Activated gamma-delta T cell (primary cell): ENCODE measurements at places on chromosomes 7 and 10.

DNA sequence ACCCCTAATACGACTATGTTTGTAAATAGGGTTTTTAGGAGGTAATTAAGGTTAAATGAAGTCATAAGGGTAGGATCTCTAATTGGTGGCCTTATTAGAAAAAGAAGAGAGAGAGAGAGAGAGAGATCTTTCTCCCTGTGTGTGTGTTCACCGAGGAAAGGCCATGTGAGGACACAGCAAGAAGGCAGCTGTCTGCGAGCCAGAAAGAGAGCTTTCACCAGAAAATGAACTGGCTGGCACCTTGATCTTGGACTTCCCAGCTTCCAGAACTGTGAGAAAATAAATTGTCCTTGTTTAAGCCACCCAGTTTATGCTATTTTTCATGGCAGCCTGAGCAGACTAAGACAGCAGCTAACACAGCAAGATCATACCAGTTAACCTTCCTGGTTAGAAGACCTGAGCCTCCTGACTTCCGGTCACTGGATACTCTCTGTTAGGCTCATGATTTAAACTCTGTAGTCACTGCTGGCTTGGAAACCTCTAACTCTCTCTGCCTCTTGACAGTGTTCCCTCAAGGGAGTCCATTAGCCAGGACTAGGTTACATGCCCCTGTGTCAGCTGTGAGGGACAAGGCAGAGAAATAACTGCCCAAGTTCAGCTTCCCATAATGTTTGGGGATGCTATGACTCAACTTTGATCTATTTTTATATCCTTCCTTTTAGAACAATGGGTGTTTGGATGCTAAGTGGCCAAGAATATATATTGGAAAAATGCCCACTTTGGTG is 102.3 kb downstream of the DYNC1I1 start:
- DNase-seq: no peak

GRCh38 chr7:151427705-151428377 is 12.1 kb downstream of the CRYGN start:
- DNase-seq: no peak

DNA sequence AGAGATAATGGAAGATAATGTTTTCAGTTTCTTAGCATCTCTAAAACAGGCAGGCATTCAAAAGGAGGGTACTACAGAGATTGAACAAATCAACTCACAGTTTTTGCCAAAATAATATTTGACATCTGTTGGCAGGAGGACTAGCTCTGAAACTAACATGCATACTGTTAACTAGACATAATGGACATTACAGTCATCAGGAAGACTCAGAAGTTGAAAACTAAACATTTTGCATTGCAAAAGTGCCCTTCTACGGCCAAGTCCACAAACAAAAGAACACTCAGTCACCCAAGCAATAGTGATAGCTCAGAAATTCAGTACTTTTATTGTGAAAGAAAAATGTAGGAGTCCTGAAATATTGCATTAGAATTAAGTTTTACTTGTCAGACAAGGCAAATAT is 399.0 kb downstream of the HGF start:
- no peak for DNase-seq

DNA sequence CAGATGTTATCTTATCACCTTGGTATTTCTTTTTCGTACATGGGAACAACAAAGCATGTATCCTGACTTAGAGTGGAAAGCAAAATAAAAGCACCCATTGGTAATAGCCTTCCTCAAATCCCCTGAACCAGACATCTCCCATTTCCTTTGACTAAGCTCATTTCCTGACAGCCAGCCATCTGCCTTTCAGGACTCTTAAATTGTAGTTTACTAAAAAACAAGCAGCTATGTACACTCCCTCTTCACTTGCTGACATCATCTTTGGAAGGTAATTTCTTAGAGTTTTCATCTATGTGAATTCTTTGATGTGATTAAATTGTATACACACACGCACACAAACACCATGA is 40.7 kb downstream of the ARL4A start:
- no peak for DNase-seq

DNA sequence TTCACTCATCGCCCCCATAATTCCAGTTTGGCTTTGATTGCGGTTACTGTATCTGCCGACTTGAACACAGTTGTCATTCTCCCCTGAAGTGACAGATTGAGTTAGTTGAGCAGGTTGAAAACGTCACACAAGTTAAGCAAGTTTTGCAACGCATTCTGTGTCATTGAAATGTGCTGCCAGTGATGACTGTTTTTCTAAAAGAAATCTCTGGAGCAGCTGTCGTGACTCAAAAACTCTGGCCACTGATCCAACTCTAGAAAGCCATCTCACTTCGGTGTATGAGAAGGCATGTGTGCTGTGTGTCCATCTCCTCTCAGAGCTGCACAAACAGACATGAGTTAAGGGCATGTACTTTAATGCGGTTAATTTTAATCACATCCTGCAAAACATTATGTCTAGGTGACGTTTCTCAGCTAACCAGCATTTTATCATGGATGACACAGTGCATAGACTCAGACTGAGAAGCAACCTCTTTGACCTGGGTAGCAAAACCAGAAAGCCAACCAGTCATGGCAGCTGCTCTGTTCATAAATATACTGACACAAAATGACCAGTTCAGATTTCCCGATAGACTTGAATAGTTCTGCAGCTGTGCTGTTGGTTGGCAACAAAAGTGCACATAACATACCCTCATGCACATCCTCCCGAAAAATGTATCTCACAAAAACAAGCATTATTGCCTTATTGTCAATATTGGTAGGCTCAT is 69.3 kb downstream of the CSTF2T start:
- DNase-seq: no peak

GRCh38 chr7:101680406-101681145 is 51.5 kb upstream of the MYL10 start:
- no peak for DNase-seq

DNA sequence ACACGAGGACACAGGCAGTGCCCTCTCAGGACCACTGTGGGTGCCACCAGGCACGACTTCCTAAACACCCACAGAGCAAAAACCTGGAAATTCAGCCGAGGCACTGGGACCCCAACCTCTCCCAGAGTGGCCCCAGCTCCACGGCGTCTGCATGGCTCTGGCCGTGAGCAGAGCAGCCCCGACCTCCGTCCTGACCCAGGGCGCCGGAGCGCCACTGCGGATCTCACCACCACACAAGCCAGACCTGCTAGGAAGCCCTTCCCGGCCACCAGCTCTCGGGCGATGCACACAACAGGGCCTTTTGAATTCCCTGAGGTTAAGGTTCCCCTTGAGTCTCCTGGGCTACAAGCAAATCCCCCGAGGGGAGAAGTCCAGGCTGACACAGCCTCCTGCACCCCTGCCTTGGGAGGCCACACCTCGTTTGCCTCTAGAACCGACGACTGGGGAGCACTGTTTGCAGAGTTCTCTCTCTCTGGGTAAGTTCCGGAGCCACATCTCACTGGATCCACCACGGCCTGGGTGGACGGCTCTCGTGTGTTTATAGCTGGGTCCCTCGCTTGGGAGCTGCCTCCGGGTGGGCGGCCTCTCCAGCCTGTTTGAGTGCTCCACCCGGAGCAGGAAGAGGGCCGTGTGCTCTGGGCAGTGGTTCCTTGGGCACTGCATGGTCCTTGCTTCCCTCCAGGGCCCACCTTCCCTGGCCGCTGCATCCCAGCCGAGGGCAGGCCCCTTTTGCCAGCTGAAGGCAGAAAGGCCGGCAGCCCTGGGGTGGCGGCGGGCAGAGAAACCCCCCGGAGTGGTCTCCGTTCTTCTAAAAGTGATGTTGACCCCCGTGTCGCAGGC is 15.5 kb upstream of the PSMG3 start:
- DNase-seq: no peak

DNA sequence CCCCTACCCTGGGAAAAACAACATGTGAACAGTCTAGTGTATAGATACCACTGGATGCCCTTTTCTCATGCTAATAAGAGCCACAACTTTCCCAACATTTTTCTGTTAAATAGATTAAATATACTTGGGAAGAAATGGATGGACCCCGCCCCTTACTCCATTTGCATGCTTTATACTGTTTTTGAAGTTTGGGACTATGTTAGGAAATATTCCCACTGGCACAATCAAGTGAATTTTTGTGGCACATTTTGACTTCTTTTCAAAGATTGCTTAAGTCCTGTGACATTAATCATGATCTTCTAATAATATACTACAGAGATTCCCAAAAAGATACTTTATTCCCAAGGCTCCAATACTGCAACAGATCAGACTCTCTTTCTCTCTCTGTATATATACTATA is 216.6 kb downstream of the TWIST1 start:
- DNase-seq: no peak

DNA sequence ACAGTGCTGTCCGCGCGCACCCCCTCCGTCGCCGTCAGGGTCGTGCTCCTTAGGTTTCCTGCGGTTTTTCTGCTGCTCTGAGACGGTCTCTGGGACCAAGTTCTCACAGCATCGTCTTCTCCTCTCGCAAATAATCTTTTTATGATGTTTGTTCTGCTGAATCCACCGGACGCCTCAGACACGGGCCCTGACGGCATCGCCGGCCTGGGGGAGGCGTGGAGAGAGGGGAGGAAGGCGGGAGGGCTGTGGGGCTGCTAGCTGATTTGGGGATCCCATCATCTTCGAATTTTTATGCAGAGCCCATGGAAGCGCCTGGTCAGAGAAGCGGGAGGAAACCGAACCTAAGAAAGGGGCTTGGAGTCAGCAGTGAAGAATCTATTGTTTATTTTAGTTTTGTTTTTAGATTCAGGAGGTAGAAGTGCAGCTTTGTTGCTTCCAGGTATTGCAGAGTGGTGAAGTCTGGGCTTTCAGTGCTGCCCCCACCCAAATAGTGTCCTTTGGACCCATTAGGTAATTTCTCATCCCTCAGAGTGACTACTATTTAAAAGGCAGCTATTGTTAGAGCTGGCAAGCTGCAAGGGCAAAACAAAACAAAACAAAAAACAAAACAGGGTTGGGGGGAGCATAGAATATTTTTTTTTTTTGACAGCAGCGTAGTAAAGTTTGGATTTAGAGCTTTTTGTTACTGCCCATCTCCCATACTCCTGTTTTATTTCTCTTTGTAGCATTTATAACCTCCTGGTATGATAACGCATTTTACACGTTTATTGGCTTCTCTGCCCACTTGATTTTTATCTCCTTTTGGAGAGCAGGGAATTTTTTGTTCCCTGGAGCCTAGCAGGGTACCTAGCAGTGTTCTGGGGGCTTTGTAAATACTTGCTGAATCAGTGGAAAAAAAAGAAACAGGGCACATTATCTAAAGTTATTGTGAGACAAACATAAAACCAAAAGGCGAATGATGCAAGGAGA is 92.6 kb downstream of the SPAG6 start:
- no peak for DNase-seq

DNA sequence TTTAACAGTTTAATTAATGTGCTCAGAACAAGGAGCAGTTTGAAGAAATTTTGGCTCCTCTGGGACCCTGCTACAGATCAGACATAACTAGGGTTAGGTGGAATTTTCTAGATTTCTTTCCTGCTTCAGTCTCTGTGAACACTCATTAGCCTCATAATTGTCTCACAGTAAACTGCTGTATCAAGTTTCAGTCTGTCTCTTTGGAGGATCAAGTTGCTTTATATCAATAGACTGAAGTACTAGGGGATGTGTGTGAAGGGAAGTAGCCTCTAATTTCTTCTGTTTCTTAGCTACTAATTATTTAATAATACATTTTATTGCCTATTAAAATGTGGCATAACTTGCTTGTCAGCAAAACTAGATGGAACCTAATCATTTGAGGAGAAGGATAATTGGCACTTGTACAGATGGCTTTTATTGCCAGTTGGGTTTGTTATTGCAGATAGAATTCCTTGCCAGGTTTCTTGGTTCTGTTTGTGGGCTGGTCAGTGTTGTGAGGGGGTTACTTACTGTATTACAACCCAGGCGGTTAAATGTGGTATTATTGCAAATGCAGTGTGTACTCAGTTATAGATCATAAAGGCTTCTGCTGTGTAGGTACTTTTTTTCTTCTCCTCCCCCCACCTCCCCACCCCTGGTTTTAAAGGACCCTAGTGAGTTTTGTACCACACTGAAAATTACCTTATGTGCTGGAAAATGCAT is 758.0 kb downstream of the AUTS2 start:
- no peak for DNase-seq

GRCh38 chr10:122990278-122990677 is 10.1 kb downstream of the PSTK start:
- no peak for DNase-seq

- no peak for DNase-seq
These were observed 1.2 kb upstream of the ZNF777 start for GRCh38 chr7:149462101-149462520.

- DNase-seq: no peak
These were observed 79.5 kb upstream of the PCBD1 start for GRCh38 chr10:70967591-70968587.

- no peak for DNase-seq
These were observed 14.1 kb downstream of the CRYGN start for GRCh38 chr7:151425670-151426440.

DNA sequence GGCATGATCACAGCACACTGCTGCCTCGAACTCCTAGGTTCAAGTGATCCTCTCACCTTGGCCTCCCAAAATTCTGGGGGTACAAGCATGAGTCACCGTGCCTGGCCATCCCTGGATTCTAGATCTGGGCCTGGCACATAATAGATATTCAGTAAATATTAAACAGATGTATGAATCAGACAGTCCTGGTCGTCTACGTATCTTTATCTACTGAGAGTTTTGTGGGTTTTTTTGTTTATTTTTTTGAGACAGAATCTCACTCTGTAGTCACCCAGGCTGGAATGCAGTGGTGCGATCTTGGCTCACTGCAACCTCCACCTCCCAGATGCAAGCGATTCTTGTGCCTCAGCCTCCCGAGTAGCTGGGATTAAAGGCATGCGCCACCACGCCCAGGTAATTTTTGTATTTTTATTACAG is 24.3 kb upstream of the ITGB1 start:
- no peak for DNase-seq

- no peak for DNase-seq
These were observed 2.1 kb downstream of the AMZ1 start for GRCh38 chr7:2689951-2690705.
